ENCODE measurements at places on chromosomes 4 and X. TPM values are rescaled to one million over a fixed set of nuclear protein-coding genes. Genes with fewer than 3 reads are reported as not detected.

GRCh38 chr4:77073981-77074380 lies 1.8 kb downstream of the CCNI start:
- H3K27me3 ChIP-seq, result no peaks in the 10 kb centered on the region
- no peaks in the 10 kb centered on the region for H3K36me3 ChIP-seq

DNA sequence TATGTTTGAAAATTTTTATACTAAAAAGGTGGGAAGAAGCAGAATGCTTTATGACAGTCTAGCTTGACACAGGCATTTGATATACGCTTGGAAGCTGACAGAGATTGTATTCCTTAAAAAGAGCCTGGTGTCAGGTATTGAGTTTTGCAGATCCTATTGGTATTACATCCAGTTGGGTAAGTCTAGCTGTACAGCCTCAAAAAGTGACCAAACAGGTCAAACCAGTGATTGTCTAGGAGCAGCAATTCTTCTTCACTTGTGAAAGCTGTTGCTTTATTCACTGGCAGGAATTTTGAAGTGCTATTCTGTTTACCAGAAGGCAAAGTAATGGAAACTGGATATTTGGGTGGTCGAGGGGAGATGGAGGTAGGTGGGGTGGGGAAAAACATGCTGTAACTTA lies 77.5 kb downstream of the UCHL1 start:
- H3K4me1 ChIP-seq, result peaks cover 46% of the 10 kb centered on the region
- no peaks in the 10 kb centered on the region for H3K36me3 ChIP-seq
- DNase-seq, result no peak
- H3K27me3 ChIP-seq, result no peaks in the 10 kb centered on the region
- H3K4me3 ChIP-seq, result no peak overlapping the region
- H3K27ac ChIP-seq, result peak overlapping the region; percentile 78

GRCh38 chr4:184064877-184065276 lies 152.8 kb downstream of the ENPP6 start:
- no peaks in the 10 kb centered on the region for H3K27me3 ChIP-seq
- no peak for DNase-seq
- peaks cover 17% of the 10 kb centered on the region for H3K4me1 ChIP-seq
- no peak overlapping the region for H3K27ac ChIP-seq
- peaks cover 10% of the 10 kb centered on the region for H3K36me3 ChIP-seq
- H3K4me3 ChIP-seq, result no peak overlapping the region

DNA sequence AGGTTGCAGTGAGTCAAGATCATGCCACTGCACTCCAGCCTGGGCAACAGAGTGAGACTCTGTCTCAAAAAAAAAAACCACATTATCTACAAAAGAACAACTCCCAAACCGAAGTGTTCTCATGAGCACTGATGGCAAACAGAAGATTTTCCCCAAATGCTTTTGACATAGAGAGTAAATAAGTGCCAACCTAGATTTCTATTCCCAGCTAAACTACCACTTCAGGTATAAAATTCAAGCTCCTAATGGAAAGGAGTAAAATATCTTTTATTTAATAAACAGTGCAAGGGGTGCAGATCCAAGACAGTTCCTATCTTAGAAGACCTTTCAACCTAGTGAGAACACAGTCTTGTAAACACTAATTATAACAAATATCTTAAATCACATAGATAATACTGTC lies 170.3 kb downstream of the TENM3 start:
- peaks cover 20% of the 10 kb centered on the region for H3K4me1 ChIP-seq
- no peaks in the 10 kb centered on the region for H3K27me3 ChIP-seq
- no peak for DNase-seq
- no peak overlapping the region for H3K27ac ChIP-seq
- H3K36me3 ChIP-seq, result peaks cover 22% of the 10 kb centered on the region
- H3K4me3 ChIP-seq, result no peak overlapping the region

GRCh38 chr4:93802045-93802444 lies 26.5 kb upstream of the ATOH1 start:
- DNase-seq, result no peak
- H3K36me3 ChIP-seq, result no peaks in the 10 kb centered on the region

DNA sequence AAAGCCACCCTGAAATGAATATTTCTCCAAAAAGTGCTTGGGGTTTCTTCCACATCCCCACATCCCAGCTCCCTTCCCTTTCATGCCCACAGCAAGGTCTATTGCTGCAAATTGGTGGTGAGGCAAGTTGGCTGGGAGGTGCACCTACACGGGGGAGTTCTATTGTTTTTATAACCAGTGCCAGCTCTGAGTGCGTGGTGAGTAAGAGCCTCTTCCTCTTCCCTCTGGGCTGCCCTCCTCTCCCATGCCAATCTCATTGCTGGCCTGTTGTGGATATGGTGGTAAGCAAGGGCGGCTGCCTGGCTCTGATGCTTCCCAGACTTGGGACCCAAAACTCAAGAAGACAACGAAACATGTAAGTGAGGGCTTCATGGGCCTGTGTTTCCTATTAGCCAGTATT lies 204.3 kb downstream of the SHROOM3 start:
- peaks cover 2% of the 10 kb centered on the region for H3K4me1 ChIP-seq
- DNase-seq, result no peak
- H3K4me3 ChIP-seq, result no peak overlapping the region
- H3K36me3 ChIP-seq, result peaks cover 8% of the 10 kb centered on the region

DNA sequence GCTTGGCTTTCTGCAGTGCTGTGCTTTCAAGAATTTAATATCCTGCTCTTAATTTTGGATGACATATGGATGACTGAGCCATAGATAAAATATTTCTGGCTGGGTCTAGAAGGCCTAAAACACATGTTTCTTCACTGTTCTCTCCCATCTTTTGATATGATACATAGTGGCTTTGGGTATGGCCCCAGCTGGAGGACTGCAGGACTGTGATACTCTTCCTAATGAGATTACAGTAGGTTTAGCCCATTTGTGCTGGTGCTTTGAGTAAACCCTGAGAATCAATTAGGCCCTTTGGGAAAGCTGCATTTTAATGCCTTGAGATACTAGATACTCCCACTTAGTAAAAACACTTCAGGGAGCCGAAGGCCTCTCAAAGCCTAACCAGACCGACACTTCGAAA lies 38.0 kb downstream of the KIT start:
- H3K27me3 ChIP-seq, result peaks cover 3% of the 10 kb centered on the region
- H3K36me3 ChIP-seq, result peaks cover 1% of the 10 kb centered on the region
- H3K4me3 ChIP-seq, result no peak overlapping the region
- no peak overlapping the region for H3K27ac ChIP-seq
- no peaks in the 10 kb centered on the region for H3K4me1 ChIP-seq
- DNase-seq, result no peak

DNA sequence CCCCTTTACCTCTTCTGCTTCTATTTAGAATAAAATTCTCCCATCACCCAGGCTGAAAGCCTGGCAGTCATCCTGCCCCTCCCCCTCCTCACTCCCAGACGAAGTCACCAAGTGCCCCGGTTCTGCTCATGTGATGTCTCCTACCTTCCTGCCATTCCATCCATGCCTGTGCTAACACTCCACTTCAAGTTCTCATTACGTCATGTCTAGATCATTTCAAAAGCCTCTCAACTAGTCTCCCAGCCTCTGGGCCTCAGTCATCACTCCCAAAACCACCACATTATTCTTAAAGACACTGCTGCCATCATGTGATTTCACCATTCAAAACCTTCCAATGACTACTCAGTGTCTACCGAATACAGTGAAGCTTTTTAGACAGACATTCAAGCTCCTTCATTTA lies 17.2 kb upstream of the HOPX start:
- no peak for DNase-seq
- no peaks in the 10 kb centered on the region for H3K27me3 ChIP-seq
- peaks cover 9% of the 10 kb centered on the region for H3K4me1 ChIP-seq
- H3K4me3 ChIP-seq, result no peak overlapping the region

- peak overlapping the region; percentile 91 for H3K27ac ChIP-seq
- no peak for DNase-seq
- no peak overlapping the region for H3K4me3 ChIP-seq
- peaks cover 16% of the 10 kb centered on the region for H3K4me1 ChIP-seq
- no peaks in the 10 kb centered on the region for H3K27me3 ChIP-seq
Observed at GRCh38 chrX:154002215-154002719, 17.4 kb downstream of the IRAK1 start.

- no peak for DNase-seq
- no peaks in the 10 kb centered on the region for H3K36me3 ChIP-seq
- H3K27ac ChIP-seq, result no peak overlapping the region
Observed at GRCh38 chr4:152117054-152117453, 356.2 kb upstream of the GATB start.

- peaks cover 86% of the 10 kb centered on the region for H3K27me3 ChIP-seq
- no peak overlapping the region for H3K4me3 ChIP-seq
- H3K36me3 ChIP-seq, result peaks cover 2% of the 10 kb centered on the region
- no peak for DNase-seq
- peaks cover 4% of the 10 kb centered on the region for H3K4me1 ChIP-seq
Observed at GRCh38 chr4:8866828-8867623, 4.6 kb downstream of the HMX1 start.

GRCh38 chr4:137740141-137740540 lies 207.8 kb upstream of the PCDH18 start:
- no peak overlapping the region for H3K4me3 ChIP-seq
- H3K27me3 ChIP-seq, result no peaks in the 10 kb centered on the region
- peaks cover 17% of the 10 kb centered on the region for H3K4me1 ChIP-seq

- no peaks in the 10 kb centered on the region for H3K4me1 ChIP-seq
- H3K36me3 ChIP-seq, result no peaks in the 10 kb centered on the region
- no peak for DNase-seq
- no peak overlapping the region for H3K4me3 ChIP-seq
Observed at GRCh38 chrX:150240643-150240970, 122.5 kb upstream of the MAMLD1 start.

- no peak overlapping the region for H3K27ac ChIP-seq
- no peaks in the 10 kb centered on the region for H3K36me3 ChIP-seq
- H3K4me3 ChIP-seq, result no peak overlapping the region
- peaks cover 8% of the 10 kb centered on the region for H3K4me1 ChIP-seq
- no peaks in the 10 kb centered on the region for H3K27me3 ChIP-seq
- DNase-seq, result no peak
Observed at GRCh38 chr4:55012363-55013230, 112.8 kb downstream of the KDR start.

- H3K27me3 ChIP-seq, result no peaks in the 10 kb centered on the region
- H3K4me3 ChIP-seq, result no peak overlapping the region
- H3K4me1 ChIP-seq, result peaks cover 53% of the 10 kb centered on the region
- no peak for DNase-seq
- H3K27ac ChIP-seq, result peak overlapping the region; percentile 69
- H3K36me3 ChIP-seq, result peaks cover 1% of the 10 kb centered on the region
Observed at GRCh38 chrX:133053861-133054598, 42.9 kb downstream of the USP26 start.

DNA sequence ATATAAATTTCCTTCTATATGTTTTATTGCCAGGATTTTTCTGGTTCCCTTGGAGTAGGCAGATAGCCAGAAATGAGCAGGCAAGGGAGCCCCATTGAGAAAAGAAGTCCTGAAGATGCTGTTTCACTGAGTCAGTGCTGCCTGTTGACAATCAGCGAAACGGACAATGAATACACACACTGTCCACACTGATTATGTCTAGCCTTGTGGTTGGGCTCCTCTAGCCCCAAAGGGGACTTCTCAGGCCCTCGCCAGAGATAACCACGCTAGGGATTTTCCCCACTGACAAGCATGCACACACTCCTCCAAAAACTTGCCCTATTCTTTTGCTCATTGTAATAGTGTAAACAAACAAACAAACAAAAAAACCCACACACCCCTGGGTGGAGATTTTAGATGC lies 369.3 kb downstream of the DMD start:
- no peak overlapping the region for H3K4me3 ChIP-seq

- H3K27ac ChIP-seq, result peak overlapping the region; percentile 94
- no peak for DNase-seq
- peak overlapping the region; percentile 89 for H3K4me3 ChIP-seq
- no peaks in the 10 kb centered on the region for H3K36me3 ChIP-seq
- H3K27me3 ChIP-seq, result peaks cover 6% of the 10 kb centered on the region
Observed at GRCh38 chr4:13483136-13483767, 888 bp downstream of the RAB28 start.

DNA sequence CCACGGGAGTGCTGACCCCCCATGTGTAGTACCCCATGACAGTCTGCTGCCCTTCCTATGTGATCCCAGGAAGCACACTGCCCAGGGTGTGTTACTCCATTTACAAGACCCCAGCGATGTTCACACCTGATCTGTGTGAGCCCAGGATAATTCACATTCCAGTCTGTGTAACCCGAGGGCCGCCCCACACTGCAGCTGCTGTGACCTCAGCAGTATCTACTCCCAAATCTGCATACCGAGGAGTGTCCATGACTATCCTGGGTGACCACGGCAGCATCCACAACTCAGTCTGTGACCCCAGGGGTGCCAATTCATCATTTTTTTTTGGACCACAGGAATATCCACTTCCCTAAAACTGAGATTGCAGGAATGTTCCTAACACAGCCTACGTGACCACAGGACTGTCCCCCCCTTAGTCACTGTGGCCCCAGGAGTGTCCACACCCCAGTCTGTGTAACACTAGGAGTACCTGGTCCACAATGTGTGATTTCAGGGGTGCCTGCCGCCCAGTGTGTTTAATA lies 7.8 kb upstream of the GLOD5 start:
- H3K27ac ChIP-seq, result no peak overlapping the region
- H3K4me1 ChIP-seq, result no peaks in the 10 kb centered on the region
- DNase-seq, result no peak
- H3K27me3 ChIP-seq, result no peaks in the 10 kb centered on the region
- H3K36me3 ChIP-seq, result no peaks in the 10 kb centered on the region
- no peak overlapping the region for H3K4me3 ChIP-seq

- peaks cover 80% of the 10 kb centered on the region for H3K27me3 ChIP-seq
- no peak overlapping the region for H3K27ac ChIP-seq
- H3K4me1 ChIP-seq, result peaks cover 16% of the 10 kb centered on the region
- no peak for DNase-seq
Observed at GRCh38 chr4:6403400-6403685, 69.1 kb downstream of the PPP2R2C start.

DNA sequence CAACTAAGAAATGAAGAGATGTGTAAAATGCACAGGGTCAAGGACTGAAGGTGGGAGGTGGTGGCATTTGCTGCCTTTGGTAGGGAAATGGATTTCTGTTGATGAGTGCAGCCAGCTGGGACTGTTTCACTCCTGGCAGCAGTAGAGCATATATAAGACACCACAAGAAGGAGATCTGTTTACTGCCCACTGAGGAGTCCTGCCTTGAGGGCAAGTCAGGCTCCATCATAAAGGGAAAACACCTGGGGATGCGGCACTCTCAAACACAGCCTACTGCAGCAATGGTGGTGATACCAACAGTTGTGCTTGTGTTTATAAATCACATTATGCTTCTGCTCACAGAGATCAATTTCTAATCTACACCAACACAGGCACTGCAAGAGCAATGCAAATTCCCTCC lies 222.1 kb downstream of the TACR3 start:
- no peaks in the 10 kb centered on the region for H3K4me1 ChIP-seq
- no peak overlapping the region for H3K4me3 ChIP-seq
- H3K36me3 ChIP-seq, result no peaks in the 10 kb centered on the region
- no peak for DNase-seq
- H3K27ac ChIP-seq, result no peak overlapping the region

The DGAT2L6 gene
- not detected for total RNA-seq

The SORCS2 gene
- 7.1 TPM for total RNA-seq

The GYPE gene
- not detected for total RNA-seq

The MTTP gene
- 0.75 TPM for total RNA-seq

The STAP1 gene
- total RNA-seq, result not detected

The MTMR8 gene
- 3.0 TPM for total RNA-seq

The BMP3 gene
- 0.07 TPM for total RNA-seq

The SRPX gene
- 14.5 TPM for total RNA-seq

The PABPC1L2A gene
- total RNA-seq, result not detected

The MAMLD1 gene
- total RNA-seq, result 0.93 TPM

The IL2 gene
- not detected for total RNA-seq

Measured in mesothelial cell of epicardium (in vitro differentiated cells).